ENCODE measurements at places on chromosomes 5 and 9. TPM values are rescaled to one million over a fixed set of nuclear protein-coding genes. Genes with fewer than 3 reads are reported as not detected.

LRRC19 gene
- not detected for total RNA-seq

NR5A1 gene
- total RNA-seq, result not detected

PDCD1LG2 gene
- total RNA-seq, result 0.59 TPM

GARIN3 gene
- total RNA-seq, result not detected

NUTM2F gene
- total RNA-seq, result not detected

GPX3 gene
- total RNA-seq, result 3.3 TPM

C5orf58 gene
- total RNA-seq, result not detected

ITGA2 gene
- total RNA-seq, result 0.26 TPM

GNA14 gene
- not detected for total RNA-seq

DNA sequence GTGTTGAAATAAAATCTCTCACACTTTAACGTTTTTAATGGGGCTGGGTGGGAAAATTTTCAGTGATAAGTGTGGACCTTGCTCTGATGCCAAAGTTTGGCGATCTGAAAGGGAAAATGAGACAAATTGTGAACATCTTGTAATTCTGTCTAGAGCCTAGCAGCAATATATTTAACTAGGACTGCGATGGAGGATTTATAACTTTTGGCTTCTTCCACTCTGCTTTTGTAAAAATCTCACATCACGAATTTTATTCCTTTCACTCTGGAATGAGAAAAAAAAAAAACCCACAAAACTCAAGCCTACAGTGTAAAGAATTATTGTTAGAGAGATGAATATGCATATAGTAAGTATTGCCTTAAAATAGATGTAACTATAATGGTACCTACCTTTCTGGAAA lies 19.9 kb downstream of the CCNH start:
- peaks cover 27% of the 10 kb centered on the region for H3K4me1 ChIP-seq
- 0 out of 2 replicates have a peak overlapping the region, but pooled peaks have one; percentile 17 for H3K27ac ChIP-seq
- peaks cover 96% of the 10 kb centered on the region for H3K36me3 ChIP-seq

DNA sequence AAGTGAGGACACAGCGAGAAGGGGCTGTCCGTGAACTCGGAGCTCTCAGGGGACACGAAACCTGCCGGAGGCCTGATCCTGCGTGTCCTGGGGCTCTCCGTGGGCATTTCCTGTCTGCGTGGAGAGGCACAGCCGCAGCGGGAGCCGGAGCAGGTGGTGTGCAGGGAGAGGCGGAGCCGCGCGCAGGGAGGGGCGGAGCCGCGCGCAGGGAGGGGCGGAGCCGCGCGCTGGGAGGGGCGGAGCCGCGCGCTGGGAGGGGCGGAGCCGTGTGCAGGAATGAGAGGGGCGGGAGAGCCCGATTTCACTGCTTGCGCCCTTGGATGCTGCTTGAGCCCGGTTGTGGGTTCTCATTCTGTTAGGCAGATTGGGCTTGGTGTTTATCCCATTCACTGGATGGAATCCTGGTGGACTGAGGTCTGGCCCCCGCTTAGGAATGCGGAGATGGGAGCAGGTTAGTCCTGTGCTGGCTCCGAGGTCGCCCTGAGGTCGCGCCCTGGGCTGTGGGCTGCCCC lies 26.7 kb downstream of the NDUFS6 start:
- no peaks in the 10 kb centered on the region for H3K27me3 ChIP-seq
- no peak overlapping the region for H3K27ac ChIP-seq
- no peak overlapping the region for H3K4me3 ChIP-seq
- H3K4me1 ChIP-seq, result no peaks in the 10 kb centered on the region

DNA sequence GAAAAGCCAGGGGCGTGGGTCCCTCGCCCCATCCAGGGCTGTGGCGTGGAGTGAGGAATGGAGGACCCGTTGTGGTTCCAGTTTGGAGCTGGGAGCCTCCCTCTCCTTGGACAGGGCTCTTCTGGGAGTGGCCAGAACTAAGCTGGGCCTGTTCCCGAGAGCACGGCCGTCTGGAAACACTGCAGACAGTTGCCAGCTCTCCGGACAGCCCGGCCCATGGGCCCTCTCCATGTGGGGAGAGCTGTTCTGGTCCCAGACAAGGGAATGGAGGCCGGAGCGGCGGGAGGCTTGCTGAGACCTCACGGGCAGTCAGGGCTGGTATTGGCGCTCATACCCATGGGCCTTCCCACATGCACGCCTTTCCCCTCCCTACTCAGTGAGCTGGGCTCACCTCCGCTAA lies 45.2 kb upstream of the FCN2 start:
- H3K4me1 ChIP-seq, result no peaks in the 10 kb centered on the region
- no peak overlapping the region for H3K27ac ChIP-seq
- no peaks in the 10 kb centered on the region for H3K27me3 ChIP-seq
- no peak overlapping the region for H3K4me3 ChIP-seq

DNA sequence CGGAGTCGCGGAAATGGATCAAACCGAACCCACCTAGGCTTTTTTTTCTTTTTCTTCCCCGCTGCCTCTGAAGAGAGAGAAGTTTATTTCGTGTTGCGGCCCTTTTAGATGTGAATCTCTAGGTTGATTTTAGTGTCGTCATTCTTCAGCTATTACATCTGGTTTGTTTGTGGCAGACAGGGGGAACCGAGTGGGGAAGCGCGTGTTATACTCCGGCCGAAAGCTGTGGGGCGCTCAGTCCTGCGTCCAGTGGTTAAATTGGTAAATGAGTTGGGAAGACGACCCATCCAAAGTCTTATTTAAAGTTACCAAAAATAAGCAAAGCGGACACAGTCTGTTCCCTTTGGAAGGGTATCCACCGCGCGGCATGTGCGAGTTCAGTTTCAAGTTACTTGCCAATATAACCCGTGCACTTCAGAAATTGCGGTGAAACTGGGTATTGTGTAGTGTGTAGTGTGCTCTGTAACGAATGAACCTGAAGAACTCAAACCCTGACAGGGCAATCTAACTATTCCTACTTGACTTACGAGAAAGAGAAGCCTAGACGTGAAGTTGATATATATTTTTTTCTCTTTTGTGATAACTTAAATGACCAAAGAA lies 1.3 kb downstream of the MAN2A1 start:
- peak; percentile 83 for DNase-seq
- H3K27ac ChIP-seq, result peak overlapping the region; percentile 80
- peak overlapping the region; percentile 73 for H3K4me3 ChIP-seq
- no peaks in the 10 kb centered on the region for H3K36me3 ChIP-seq
- H3K4me1 ChIP-seq, result peaks cover 6% of the 10 kb centered on the region

- H3K4me3 ChIP-seq, result no peak overlapping the region
- no peaks in the 10 kb centered on the region for H3K27me3 ChIP-seq
- 0 out of 2 replicates have a peak, but pooled peaks cover 3% of the 10 kb centered on the region for H3K36me3 ChIP-seq
- H3K27ac ChIP-seq, result no peak overlapping the region
- H3K4me1 ChIP-seq, result no peaks in the 10 kb centered on the region
Measured at GRCh38 chr5:88248094-88248493, 20.6 kb downstream of the TMEM161B start.

- no peaks in the 10 kb centered on the region for H3K27me3 ChIP-seq
- peaks cover 14% of the 10 kb centered on the region for H3K4me1 ChIP-seq
- H3K36me3 ChIP-seq, result no peaks in the 10 kb centered on the region
- H3K27ac ChIP-seq, result no peak overlapping the region
- no peak overlapping the region for H3K4me3 ChIP-seq
Measured at GRCh38 chr5:175353926-175354325, 90.1 kb downstream of the DRD1 start.

- H3K4me1 ChIP-seq, result no peaks in the 10 kb centered on the region
- DNase-seq, result no peak
- no peak overlapping the region for H3K27ac ChIP-seq
- H3K36me3 ChIP-seq, result peaks cover 45% of the 10 kb centered on the region
- no peaks in the 10 kb centered on the region for H3K27me3 ChIP-seq
Measured at GRCh38 chr9:92616199-92616641, 53.7 kb downstream of the IPPK start.

GRCh38 chr5:151384106-151384505 lies 36.7 kb upstream of the SLC36A2 start:
- no peak overlapping the region for H3K27ac ChIP-seq
- H3K4me3 ChIP-seq, result no peak overlapping the region
- H3K4me1 ChIP-seq, result peaks cover 33% of the 10 kb centered on the region
- no peaks in the 10 kb centered on the region for H3K36me3 ChIP-seq
- H3K27me3 ChIP-seq, result no peaks in the 10 kb centered on the region

DNA sequence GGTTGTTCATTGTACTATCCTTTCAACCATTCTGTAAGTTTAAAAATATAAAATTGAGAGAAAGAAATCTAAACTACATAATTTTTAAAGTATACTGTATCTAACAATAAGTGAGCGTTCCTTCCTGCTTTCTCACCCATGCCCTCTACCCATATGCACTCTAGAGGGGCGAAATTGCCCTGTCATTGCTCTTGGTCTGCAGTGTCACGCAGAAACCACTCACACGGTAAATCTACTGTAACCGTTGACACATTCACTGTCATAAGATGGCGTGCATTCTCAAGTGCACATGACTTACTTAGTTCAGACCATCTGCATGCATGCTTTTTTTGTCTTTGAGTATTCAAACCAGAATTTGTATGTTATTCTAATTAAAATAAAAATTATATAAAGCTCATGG lies 55.7 kb upstream of the NIPBL start:
- H3K27ac ChIP-seq, result no peak overlapping the region
- H3K27me3 ChIP-seq, result no peaks in the 10 kb centered on the region
- no peak overlapping the region for H3K4me3 ChIP-seq
- no peak for DNase-seq
- no peaks in the 10 kb centered on the region for H3K4me1 ChIP-seq

GRCh38 chr5:109718216-109718615 lies 28.5 kb downstream of the MAN2A1 start:
- no peak overlapping the region for H3K27ac ChIP-seq
- no peaks in the 10 kb centered on the region for H3K27me3 ChIP-seq
- peaks cover 25% of the 10 kb centered on the region for H3K36me3 ChIP-seq
- DNase-seq, result no peak

GRCh38 chr5:125668884-125669283 lies 754.3 kb upstream of the GRAMD2B start:
- no peaks in the 10 kb centered on the region for H3K27me3 ChIP-seq
- peak overlapping the region; percentile 87 for H3K27ac ChIP-seq
- no peak overlapping the region for H3K4me3 ChIP-seq
- DNase-seq, result peak; percentile 90

DNA sequence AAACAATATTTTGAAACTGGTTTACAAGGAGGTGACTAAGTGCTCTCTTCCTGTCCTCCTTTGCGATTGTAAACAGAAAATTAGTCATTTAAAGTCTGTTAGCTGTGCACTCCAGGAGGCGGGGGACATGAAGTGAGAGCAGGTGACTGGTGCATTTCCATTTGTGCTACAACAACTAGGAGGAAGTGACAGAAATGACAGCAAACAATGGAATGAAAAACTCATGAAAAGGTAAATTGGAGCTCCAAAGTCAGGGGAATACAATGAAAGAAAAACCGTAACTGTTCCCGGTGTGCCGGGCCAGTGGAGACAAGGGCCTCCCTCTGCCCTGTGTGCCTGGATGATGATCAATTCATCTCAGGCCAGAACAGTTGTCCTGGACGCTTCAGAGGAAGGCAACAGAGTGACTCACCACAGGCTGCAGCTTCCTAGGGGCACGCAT lies 439.9 kb downstream of the GADD45G start:
- DNase-seq, result peak; percentile 46
- no peaks in the 10 kb centered on the region for H3K36me3 ChIP-seq
- H3K4me3 ChIP-seq, result no peak overlapping the region
- no peaks in the 10 kb centered on the region for H3K27me3 ChIP-seq
- no peak overlapping the region for H3K27ac ChIP-seq

DNA sequence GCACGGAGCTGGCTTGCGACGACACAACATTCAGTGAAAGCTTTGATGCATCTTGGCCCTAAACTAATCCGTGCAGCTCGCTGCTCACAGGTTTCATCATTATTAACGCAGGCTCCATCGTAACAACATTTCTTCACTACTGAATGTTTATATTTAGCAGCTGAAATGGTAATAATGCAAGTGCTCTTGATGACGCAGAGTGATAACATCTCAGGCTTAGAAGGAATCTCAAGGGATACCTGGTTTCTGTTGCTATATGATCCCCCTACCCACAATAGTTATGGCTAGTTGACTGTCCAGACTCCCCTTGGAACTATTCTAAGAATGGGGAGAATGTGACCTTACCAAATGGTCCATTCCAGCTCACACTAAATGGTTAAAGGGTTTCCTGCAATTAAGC lies 36.2 kb downstream of the C5 start:
- no peaks in the 10 kb centered on the region for H3K36me3 ChIP-seq
- H3K27ac ChIP-seq, result no peak overlapping the region
- peak; percentile 9 for DNase-seq
- H3K4me3 ChIP-seq, result peak overlapping the region; percentile 30
- H3K4me1 ChIP-seq, result peaks cover 8% of the 10 kb centered on the region

DNA sequence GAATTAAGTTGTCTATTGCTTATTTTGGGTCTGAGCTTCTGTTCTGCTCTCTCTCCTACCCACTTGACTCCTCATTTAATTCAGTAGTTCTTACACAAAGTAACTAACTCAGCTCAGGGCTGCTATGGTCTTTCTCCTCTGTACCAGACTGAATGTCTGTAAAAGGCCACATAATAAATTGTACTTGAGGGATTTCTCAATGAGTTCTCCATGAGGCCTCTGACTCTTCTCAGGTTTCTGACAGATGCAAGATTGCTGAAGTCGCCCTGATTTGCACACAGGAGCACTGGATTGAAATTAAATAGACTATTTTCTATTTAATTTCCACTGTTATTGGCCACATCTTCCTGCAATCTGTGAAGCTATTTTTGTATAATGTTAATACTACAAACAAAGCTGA lies 2.9 kb downstream of the IQGAP2 start:
- no peaks in the 10 kb centered on the region for H3K27me3 ChIP-seq
- no peak for DNase-seq
- H3K4me1 ChIP-seq, result no peaks in the 10 kb centered on the region
- no peak overlapping the region for H3K4me3 ChIP-seq
- H3K27ac ChIP-seq, result no peak overlapping the region

GRCh38 chr9:97958812-97959511 lies 21.0 kb upstream of the HEMGN start:
- H3K4me1 ChIP-seq, result no peaks in the 10 kb centered on the region
- DNase-seq, result peak; percentile 78
- H3K27ac ChIP-seq, result peak overlapping the region; percentile 16
- H3K36me3 ChIP-seq, result no peaks in the 10 kb centered on the region

Data from SJCRH30 (cell line).